HFFc6 (cell line): ENCODE measurements at places on chromosomes 2 and 18.

DNA sequence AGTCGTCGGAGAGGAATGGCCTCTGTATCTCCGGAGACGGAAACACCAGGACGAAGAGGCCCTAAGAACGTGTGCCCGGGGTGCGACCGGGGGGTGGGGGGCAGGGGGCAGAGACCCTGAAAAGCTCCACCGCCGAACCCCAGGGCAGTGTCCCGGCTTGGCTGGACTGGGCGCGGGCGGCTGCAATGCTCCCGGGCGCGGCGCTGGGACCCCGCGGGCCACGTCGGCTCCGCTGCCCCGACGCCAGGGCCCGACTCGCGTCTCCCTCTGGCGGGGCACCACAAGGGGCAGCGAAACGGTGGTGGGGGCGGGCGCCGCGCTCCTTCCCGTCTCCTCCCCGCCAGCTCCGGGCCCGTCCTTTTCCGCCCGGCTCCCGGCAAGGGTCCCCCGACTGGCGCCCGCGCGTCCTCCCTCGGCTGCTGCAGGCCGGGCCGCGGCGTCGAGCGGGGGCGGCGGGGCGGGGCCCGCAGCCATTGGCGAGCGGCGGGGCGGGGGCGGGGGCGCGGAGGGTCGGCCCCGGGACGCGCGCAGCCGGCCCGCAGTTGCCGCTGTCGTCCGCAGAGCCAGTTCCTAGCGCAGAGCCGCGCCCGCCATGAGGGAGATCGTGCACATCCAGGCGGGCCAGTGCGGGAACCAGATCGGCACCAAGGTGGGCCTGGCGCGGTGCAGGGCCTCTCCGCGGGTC, at the start of gene TUBB6:
TUBB6 (plus strand) TSS at position 541 of the 685 bp plus-strand sequence; CDS start at position 593, 52 bp downstream.
- DNase-seq: peak; percentile 81

- DNase-seq: peak; percentile 43
Measured at GRCh38 chr2:151258121-151258520, 3.5 kb downstream of the RBM43 start.

GRCh38 chr18:66999003-66999402, 395.1 kb upstream of the CDH19 start:
- no peak for DNase-seq

- DNase-seq: no peak
Measured at GRCh38 chr2:78486565-78486964, 538.9 kb upstream of the REG3G start.

DNA sequence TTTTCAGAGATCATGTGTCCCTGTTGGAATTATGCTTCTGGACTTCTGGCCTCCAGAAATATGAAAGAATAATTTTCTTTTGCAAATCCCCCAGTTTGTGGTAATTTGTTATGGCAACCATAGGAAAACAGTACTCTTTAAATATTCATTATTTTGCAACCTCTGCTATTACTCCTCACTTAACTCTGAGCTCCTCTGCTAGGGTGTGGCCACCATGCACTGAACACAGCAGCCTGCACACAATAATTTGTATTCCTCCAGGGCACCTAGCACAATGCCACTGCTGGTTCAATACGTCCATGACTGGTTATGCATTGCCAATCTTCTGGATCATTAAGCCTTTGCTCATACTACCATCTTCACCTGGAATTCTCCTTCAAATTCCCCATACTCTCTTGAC, 232.0 kb downstream of the CNTNAP5 start:
- no peak for DNase-seq

GRCh38 chr18:75307530-75307929, 96.9 kb downstream of the TSHZ1 start:
- DNase-seq: no peak

DNA sequence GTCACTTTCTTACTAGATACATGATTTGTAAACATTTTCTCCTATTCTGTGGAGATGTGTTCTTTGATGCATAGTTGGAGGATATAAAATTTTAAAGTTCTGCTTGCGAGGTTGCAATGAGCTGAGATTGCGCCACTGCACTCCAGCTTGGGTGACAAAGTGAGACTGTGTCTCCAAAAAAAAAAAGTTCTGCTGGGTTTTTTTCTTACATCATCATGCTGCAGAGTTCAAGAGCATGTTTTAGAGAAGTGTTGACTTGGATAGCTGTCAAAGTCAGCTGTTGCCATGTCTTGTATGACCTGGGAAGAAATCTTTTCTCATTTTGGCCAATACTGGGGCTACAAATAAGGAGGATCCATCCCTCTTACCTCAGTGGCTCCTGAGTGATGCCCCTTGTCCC, 71.3 kb downstream of the UGGT1 start:
- DNase-seq: no peak

DNA sequence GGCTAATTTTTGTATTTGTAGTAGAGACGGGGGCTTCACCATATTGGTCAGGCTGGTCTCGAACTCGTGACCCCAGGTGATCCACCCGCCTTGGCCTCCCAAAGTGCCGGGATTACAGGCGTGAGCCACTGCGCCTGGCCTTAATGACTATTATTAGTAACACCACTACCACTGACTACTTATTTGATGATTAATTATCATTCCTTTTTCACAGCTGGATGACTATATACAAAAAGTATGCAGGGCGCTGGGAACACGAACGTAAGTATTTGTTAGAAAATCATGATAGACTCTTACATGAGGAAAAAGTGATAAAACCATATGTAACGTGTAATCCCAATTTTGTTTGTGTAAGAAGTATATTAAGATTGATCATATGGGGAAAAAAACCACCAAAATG, 21.6 kb downstream of the DARS1 start:
- no peak for DNase-seq

DNA sequence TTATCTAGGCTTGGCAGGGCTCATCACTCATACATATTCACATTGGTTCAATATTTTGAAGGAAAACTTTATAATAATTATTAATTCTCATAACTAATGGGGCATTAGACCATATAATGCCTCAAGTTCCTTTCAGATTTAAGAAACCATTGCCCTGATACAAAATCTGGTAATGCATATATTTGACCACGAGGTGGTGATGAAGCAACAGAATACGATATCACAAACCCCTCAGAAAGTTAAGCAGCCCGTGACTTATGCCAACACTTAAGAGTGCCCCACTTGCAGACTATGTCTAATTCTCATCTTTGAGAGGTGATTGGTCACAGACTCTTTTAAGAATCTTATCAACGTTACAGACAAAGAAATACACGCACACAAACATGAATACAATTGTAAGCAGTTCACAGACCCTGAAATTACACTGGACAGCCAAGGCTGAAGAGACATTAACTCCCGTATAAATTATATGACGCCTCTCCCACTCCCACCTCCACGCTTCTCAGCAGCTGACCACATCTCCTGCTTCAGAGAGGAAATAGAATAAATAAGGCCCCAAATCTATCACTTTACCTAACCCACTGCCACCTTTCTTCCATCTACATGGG, 20.7 kb upstream of the DNAH6 start:
- peak; percentile 59 for DNase-seq

DNA sequence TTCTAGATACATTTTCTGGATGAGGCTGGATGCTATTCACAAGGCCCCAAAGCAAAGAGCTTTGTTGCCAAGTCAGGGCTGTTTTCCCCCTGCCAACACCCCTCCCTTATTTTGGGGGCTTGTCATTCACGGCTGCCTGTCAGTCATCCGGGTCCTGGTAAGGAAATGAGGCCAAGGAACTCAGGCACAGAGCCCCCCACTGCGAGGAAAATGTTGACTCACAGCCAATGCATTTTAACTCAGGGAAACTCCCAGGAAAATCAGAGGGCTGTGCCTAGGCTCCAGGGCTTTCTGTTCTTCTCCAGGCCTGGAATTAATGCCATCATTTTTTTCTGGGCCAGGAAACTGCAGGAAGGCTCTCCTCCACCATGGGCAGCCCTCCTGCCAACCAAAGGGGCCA, 241.1 kb downstream of the SMAD2 start:
- DNase-seq: no peak

DNA sequence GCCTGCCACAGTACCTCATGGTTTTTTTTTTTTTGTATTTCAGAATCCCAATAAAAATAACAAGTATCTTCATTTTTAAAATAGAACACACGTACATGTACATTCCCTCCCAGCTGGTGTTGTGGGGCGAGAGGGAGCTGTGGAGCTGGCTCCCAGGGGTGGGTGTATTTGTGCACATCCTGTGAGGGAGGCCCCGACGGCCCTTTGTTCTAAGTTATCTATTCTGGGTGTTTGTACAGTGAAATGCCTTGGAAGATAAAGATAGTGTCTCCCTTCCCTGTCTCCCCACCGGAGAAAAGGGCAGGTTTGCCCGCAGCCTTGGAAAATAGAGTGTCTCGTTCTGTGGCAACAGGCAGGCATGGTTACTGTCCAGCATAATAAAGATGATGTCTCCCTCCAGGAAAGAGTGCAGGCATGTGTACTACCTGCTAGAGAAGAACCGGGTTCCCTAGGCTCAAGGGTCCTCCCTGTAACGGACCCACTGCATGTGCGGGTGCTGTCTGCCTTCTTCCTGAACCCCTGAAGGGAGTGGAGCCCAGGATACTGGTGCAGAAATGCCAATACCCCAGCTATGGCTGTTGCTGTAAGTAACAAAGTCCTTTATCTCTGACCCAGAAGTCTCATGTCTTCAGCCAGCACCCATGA, 12.1 kb upstream of the ALLC start:
- DNase-seq: no peak

DNA sequence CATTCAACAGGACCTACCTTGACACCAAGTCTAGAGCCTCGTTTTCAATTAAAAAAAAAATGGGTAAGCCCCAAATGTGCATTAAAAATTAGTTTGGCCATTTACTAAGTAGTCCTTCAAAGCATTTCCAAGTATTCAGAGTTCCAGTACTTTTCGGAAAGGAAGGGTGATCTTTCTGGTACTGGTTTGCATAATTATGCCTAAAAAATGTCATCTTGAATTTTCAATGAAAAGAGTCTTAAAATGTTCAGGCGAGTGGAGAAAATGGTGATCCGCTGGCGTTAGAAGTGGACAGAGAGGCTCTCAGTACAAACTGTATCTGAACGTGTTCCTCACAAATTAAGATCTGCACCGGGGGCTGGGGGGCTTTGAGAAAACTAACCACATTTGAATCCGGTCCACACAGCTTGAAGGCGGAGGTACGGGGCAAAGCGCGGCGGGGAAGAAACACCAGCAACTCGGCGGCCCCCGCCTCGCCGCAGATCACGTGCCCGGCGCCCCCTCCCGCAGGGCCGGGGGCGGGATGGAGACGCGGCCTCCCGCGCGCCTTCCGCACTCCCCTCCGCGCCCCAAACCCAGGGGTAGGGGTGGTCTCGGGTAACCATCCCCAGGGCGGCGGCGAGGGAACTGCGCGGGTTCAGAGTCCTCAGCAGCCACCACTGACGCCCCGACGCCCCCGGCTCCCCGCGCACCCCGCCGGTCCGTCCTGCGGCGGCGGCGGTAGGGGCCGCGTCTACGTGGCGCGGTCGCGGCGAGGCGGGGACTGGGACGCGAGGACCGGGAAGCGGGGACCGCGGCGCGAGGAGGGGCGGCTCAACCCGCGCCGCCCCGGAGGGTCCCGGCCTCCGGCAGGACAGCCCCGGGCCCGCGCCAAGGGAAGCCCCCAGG, 564 bp downstream of the LPIN2 start:
- DNase-seq: no peak

DNA sequence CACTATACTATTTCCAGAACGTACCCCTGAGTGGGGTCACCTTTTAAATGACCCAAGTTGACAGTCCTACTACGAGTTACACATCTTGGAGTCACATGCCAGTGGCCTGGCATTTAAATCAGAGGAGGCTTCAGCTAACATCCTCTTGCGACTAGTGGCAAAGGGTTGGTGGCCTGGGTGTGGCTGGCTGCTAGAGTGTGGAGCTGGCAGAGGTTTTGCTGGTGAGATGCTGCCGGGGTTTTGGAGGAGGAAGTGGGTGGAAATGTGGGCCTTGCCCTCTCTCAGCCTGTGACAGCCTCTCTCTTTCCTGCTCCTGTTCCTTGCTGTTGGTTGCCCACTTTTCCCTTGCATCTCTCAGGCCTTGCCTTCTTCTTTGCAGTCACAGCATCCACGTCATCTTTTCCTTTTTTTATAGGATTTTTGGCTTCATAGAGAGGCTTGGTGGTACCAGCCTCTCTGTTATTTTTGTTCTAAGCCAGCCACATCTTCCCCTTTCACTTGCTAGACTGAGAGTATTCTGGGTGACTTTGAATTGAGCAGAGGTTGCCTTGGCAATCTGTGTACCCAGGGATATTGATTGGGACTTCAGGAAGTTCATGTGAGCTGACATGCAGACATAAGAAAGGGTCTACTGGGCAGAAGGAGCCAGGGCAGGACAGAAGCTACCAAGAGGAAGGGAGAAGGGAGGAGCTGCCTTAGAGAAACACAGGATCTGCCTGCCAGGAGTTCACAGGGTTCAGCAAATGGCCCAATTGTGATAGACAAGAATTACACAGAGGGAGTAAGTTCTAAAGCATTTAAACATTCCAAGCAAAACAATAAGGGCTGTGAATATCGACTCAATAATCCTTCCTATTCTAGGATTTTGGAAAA, 55.4 kb downstream of the CDC42EP3 start:
- DNase-seq: no peak

DNA sequence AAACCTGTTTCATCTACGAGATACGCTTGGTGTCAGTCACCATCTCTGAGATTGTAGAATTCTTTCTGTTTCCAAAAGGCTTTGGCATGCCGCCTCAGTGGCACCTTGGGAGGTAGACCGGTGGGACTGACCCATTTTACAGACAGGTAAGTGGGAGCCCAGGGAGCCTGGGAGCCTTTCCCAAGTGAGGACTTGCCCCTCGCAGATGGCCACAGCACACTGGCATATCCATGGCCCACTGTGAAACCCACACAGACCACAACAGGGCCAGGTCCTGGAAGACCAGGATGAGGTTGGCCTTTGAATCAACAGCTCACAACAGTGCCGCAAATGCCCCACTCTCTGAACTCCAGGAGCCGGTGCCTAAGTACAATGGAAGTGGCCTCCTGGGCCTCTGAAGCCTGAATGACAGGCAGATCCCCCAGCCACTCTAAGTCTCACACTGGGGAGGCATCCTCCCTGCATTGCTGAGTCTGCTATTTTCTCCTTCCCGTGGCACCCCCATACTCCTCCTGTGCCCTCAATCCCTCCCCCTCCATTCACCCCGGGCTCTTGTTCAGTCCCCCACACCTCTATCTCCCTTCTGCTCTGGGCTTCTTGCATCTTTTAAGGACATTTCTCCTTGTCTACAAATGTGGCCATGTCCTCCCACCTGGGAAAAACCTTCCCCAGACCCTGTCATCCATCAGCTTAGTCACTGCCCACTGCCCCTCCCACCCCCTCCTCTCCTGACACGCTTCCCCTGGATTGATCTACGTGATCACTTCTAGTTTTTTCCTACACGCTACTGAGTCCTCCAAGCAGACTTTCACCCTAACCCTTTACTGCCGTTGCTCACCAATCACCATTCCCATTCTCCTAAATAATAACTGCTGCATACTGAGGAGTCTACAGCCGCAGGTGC, 26.2 kb downstream of the CENPA start:
- DNase-seq: no peak

- no peak for DNase-seq
Measured at GRCh38 chr2:142748559-142749099, 128.8 kb upstream of the KYNU start.

DNA sequence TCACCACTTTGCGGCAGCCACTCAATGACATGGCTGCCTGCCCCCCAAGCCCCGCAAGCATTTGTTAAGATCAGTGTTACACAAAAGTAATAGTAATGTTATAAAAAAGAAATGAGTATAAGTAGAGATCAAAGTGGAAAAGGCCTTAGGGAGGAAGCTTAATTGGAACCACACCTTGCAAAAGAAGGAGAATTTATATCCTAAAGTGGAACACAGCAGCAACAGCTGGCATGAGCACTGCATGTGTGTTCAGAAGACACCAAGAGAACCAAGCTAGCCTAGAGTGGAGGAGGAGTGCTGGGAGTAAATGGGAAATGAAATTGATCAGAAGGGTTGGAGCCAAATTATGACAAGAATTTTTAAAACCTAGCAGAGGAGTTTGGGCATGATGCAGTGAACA, 73.1 kb upstream of the STK17B start:
- DNase-seq: no peak
